ENCODE measurements at places on chromosomes 11 and 22.

GRCh38 chr11:47177229-47177845 lies 658 bp upstream of the ARFGAP2 start:
- peak overlapping the region; percentile 92 for H3K4me3 ChIP-seq
- peak; percentile 46 for DNase-seq
- H3K27me3 ChIP-seq: no peaks in the 10 kb centered on the region
- peaks cover 20% of the 10 kb centered on the region for H3K4me1 ChIP-seq

DNA sequence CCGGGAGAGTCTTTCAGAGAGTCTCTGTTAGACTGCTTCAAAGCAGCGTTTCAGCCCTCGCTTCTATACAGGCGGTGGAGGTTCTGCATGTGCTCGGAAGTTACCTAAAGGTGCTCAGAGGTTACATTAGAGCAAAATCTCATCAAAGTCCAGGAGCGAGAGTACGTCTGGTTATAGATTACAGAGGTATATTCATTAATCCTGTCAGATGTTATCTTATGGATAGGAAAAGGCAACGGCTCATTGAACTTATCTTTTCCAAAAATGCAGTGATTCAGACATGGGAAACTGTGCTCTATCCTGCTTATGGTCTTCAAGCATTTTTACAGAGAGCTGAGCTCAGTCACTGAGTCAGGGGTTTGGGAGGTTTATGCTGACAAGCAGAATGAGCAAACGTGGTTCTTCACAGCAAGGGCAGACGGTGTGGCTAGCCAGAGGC lies 9.1 kb upstream of the ZBED5 start:
- peaks cover 13% of the 10 kb centered on the region for H3K4me1 ChIP-seq
- H3K27me3 ChIP-seq: no peaks in the 10 kb centered on the region
- no peaks in the 10 kb centered on the region for H3K36me3 ChIP-seq
- peak overlapping the region; percentile 1 for H3K27ac ChIP-seq

GRCh38 chr11:7437696-7438095 lies 47.6 kb upstream of the OLFML1 start:
- H3K27me3 ChIP-seq: no peaks in the 10 kb centered on the region
- H3K4me3 ChIP-seq: no peak overlapping the region
- no peaks in the 10 kb centered on the region for H3K36me3 ChIP-seq
- H3K4me1 ChIP-seq: no peaks in the 10 kb centered on the region
- no peak for DNase-seq

- DNase-seq: no peak
- H3K27ac ChIP-seq: no peak overlapping the region
- H3K4me3 ChIP-seq: no peak overlapping the region
- no peaks in the 10 kb centered on the region for H3K36me3 ChIP-seq
- H3K4me1 ChIP-seq: no peaks in the 10 kb centered on the region
- peaks cover 20% of the 10 kb centered on the region for H3K27me3 ChIP-seq
Observed at GRCh38 chr11:69018924-69019323, 5.9 kb upstream of the MRGPRF start.

DNA sequence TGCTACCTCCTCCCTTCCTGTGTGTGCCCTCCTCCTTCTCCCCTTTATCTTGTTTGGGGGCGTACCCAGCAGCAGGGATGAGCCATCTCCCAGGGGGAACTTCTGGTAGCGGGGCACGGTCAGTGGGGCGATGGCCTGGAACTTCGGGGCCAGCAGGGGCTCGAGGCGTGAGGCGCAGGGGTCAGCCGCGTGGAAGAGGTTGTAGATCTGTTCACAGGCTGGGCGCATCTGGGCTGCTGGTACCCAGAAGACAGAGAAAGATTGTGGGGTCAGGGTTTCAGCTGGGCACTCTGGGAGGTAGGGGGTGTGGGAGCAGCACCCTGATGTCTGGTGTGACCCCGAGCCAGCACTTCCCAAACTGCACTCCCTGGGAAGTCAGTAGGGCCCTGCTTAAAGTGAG lies 9.1 kb downstream of the PITPNM1 start:
- DNase-seq: no peak
- peaks cover 28% of the 10 kb centered on the region for H3K36me3 ChIP-seq
- no peak overlapping the region for H3K4me3 ChIP-seq
- H3K4me1 ChIP-seq: no peaks in the 10 kb centered on the region

DNA sequence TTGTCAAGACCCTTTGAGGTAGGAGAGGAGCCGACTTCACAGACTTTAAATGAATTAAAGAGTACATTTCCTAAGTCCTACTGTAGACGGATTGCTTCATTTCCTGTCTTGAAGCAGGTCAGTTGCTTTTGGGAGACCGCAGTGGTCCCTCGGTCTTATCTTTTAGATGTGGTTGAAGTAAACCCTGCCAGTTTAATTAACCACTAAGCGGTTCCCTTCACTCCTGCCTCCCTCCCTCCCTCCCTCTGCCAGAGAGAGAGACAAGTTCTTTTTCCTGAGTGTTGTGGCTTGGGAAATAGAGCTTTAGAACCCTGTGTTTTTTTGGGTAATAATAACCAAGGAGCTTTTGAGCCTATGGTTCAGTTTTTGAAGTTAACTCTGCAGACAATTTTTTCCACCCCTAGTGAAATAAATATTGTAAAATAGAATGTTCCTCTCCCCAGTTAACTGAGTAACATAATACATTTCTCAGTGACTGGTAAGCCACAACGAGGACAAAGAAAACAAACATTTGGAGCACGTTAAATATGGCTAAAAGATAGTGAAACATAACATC lies 147.5 kb downstream of the LDLRAD3 start:
- no peak overlapping the region for H3K4me3 ChIP-seq
- H3K36me3 ChIP-seq: peaks cover 10% of the 10 kb centered on the region
- peaks cover 7% of the 10 kb centered on the region for H3K4me1 ChIP-seq
- H3K27me3 ChIP-seq: no peaks in the 10 kb centered on the region
- no peak for DNase-seq

GRCh38 chr11:2518111-2518982 lies 73.5 kb downstream of the KCNQ1 start:
- H3K27ac ChIP-seq: no peak overlapping the region
- peaks cover 14% of the 10 kb centered on the region for H3K27me3 ChIP-seq
- H3K4me3 ChIP-seq: no peak overlapping the region
- H3K36me3 ChIP-seq: no peaks in the 10 kb centered on the region
